ENCODE measurements at places on chromosomes 3 and 15.

GRCh38 chr15:84752195-84752594 is 3.8 kb downstream of the ZNF592 start:
- DNase-seq = no peak

GRCh38 chr3:116084999-116085791 is 360.1 kb downstream of the LSAMP start:
- DNase-seq = no peak

DNA sequence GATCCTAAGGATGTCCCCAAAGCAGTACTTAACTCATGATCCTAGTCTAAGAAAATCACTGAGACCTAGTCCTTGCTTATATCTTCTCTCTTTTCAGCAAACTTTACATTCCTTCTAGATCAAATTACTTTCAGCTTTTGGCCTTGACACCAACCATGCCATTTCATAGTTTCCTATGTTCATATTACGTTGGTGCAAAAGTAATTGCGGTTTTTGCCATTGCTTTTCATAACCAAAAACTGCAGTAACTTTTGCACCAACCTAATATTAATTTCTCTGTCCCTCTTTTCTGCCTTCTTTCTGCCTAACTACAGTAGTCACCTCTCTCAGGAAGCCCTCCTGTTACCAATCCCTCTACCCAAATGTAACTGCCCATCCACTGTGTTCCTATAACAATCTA is 36.8 kb downstream of the CCDC191 start:
- no peak for DNase-seq

- DNase-seq = no peak
Observed at GRCh38 chr3:71484047-71484446, 99.5 kb downstream of the FOXP1 start.

- peak; percentile 97 for DNase-seq
Observed at GRCh38 chr3:40456940-40457823, at the start of gene RPL14. RPL14 (plus strand) TSS chr3:40457339; CDS start chr3:40457472, 133 bp downstream.
